ENCODE measurements at places on chromosomes 13 and 19.

DNA sequence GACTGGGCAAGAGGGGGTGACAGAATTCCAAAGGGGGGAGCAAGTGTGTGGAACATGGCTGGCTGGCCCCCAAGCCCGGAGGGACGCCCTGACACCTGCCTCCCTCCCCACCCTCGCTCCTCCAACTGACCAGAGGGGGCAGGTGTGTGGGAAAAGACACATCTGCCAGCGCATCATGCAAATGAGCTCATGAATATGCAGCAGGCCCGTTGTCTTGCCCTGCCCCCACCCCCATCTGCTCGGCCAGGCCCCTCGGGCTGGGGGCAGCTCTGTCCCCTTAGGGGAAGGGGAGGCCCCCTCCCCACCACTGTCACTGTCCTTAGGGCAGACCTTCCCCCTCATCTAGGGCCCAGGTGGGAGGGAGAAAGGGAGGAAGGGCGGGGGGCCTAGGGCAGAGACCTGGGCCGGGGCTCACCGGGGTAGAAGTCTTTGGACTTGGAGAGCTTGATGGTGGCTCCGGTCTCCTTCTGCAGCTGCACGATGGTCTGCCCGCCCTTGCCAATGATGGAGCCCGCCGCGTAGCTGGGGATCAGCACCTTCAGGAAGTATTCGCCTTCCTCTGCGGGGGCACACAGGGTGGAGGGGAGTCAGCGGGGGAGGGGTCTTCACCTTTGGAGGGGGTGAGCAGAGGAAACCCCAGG is 12.9 kb downstream of the NOVA2 start:
- no peak for DNase-seq

DNA sequence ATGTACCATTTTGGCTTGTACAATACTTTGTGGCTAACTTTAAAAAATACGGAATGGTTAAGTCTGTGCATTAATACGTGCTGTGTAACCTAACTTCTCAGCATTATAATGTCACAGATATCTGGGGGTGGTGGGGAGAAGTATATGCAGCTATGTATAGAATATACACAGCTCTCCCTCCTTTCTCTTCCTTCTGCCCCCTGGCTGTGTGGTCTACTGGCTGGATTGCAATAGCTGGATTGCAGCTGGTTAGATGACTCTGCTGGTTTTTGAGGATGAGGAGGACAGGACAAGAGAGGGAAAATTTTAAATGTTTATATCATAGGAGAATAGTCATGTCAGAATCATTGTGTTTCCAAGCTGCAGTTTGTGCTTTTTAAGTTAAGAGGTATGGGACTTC is 9.7 kb downstream of the RNASEH2B start:
- no peak for DNase-seq

DNA sequence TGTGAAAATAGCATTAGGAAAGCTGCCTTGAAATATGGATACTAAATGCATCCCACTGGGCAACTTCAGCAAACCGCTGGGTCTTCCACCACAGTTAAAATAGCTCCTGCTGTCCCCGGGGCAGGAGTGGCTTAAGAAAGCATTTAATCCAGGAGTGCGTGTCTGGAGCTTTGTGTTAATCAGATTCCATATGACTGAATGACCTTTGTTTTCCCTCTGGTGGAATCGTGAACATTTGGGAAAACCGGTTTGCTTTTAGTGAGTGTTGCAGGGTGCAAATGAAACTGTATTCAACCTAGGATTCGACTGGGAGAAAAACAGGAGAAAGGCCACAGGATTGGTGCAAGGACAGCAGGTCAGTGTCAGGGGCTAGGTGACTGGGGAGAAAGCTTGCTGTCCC is 237.6 kb upstream of the MAB21L1 start:
- no peak for DNase-seq

DNA sequence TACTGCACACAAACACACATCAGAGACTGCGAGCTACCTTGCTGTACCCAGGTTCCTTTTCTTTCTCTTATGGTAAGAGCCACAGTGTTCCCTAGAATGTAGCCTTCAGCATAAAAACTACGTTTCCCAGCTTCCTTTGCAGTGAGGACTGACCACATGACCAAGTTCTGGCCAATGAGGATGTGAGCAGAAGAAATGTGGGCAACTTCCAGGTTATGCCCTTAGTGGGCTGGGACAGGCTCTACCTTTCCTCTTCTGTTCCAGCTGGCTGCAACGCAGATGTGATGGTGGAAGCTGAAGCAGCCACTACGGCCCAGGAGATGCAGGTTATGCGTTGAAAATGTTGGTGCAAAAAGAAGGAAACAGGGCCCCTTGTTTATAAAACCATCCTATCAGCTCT is 27.5 kb downstream of the VRK3 start:
- DNase-seq = no peak

DNA sequence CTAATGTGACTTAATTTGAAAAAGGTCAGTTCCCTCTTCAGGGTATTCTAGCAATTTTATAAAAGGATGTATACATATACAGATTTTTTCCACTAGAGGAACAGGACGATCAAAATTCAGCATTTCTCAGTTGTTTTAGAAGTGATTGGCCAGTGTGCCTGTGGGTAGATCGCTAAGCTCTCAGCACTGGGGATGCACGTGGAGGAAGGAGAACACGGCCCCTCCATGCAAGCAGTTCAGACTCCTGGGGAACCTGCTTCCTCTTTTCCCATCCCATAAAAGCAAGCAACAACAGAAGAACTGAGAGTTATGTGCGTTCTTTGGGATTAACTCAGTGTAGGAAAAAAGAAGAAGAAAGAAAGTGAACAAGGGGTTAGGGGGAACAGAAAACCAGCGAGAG is 328.8 kb downstream of the FOXO1 start:
- no peak for DNase-seq

GRCh38 chr13:84481958-84482357 is 599.7 kb upstream of the SLITRK1 start:
- DNase-seq = no peak

GRCh38 chr19:49441960-49442350 is 628 bp upstream of the SLC17A7 start:
- DNase-seq = no peak

DNA sequence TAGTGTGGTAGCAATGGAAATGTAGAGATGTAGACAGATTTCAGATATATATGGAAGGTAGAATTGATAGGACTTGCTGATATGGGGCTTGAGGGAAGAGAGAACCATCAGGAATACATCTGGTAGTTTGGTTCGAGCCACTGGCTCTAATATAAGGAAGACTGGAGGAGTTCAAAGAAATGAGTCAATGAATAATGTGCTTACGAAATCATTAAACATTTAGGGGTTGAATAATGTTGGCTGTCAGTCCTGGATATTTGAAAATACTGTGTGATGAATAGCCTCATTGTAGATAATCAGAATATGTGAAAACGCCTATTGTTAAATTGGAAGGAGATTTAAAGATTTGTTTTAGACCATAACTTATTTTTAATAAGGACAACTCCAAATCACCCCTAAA is 21.6 kb downstream of the SGCG start:
- DNase-seq = no peak

DNA sequence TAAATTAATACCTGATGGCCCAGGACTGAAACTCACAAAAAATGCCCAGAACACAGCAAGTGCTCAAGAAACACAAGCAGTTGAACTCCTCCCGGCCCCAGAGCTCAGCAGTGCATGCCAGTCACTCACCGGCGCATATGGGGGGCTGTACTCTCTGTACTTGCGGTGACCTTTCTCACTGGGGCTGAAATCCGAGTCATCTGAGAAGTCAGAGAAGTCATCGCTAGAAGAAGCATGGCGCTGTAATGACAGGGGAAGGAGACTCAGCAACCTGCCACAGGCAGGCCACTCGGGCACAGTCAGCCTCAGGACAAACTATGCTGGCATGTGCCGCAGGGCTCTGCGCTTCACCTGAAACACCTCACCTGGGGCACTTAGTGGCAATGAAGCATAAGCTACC is 19.7 kb downstream of the ZC3H4 start:
- DNase-seq = no peak

DNA sequence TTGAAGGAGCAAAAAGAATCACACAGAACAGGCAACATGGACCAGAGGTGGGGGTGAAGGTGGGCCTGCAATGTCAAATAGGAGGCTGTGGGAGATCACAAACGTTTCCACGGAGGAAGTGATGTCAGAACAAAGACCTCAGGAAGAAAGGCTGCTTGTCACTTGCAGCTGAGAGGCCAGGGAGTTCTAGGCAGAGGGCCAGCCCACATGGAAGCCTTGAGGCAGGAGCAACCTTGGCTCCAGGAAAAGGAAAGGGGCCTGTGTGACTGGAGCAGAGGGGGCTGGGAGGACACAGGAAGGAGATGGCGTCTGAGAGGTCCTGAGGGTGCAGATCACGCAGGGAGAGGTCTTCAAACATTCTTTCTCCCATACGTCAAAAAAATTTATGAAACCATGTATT is 16.3 kb downstream of the ZNF160 start:
- no peak for DNase-seq

GRCh38 chr19:51548891-51549305 is 17.4 kb upstream of the SIGLEC6 start:
- no peak for DNase-seq

DNA sequence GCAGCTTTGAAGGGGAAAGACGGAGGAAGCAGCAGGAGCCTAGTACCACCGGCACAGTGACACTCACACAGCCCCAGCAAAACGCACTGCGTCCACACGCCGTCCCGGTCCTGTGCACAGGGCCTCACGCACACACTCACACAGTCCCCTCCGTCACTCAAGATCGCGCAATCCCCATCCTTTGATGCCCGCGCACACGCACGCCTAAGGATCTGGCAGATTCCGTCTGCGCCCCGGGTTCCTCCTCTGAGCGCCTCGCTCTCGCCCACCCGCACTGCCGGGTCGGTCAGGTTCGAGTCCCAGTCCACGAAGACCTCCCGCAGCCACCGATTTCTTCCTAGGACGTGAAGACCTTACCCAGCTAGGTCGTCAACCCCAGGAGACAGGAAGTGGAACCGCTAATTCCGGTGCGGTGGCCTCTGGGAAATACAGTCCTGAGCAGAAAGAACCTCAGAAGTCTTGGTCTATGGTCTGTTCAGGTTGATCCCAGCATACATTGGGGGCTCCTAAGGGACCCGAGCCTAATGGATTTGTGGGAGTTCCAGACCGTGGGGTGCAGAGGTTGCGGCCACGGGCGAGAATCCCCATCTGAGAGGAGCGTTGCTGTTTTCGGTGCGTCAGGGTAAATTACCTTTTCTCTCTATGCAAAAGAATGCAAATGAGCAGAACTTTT is at the start of gene ZNF780B:
TSS of gene ZNF780B (minus strand) at position 400 of the 673 bp plus-strand sequence. CDS start 5,899 bp downstream, outside the sequence.
- no peak for DNase-seq

GRCh38 chr13:112545856-112546255 is 42.1 kb downstream of the TUBGCP3 start:
- no peak for DNase-seq

- DNase-seq = no peak
These were observed 25.3 kb upstream of the EIF3G start for GRCh38 chr19:10145031-10145430.

DNA sequence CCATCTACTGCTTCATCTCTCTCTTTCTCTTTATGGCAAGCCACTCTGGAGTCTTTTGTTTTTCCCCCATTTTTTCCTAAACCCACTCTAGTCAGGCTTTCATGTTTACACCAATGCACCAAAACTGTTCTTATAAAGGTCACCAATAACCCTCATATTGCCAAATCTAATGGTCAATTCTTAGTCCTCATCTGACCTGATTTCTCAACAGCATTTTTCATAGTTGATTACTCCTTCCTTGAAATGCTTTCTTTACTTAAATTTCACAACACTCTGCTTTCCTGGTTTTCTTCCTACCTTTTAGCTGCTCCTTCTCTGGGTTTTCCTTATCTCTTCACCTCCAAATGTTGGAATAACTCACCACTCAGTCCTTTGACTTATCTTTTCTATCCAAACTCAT is 47.9 kb downstream of the MICU2 start:
- DNase-seq = no peak

- DNase-seq = no peak
These were observed 362.0 kb downstream of the FGF9 start for GRCh38 chr13:22032905-22033304.

DNA sequence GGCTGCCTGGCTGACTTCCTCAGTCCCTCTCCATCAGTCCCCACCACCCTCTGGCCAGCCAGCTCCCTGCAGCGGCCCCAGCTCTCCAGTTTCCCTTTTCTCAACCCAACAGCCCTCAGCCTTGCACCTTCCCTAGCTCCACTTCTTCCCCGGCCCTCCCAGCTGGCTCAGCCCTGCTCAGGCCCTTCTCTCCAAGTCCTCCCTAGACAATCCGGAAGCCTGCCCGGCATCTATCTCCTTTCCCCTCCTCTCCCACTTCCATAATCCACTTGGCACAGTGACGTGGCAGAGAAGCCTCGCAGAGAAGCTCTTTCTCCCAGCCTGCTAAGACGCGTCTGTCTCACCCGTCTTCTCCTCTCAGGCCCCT is 1.1 kb downstream of the UBXN6 start:
- DNase-seq = no peak

DNA sequence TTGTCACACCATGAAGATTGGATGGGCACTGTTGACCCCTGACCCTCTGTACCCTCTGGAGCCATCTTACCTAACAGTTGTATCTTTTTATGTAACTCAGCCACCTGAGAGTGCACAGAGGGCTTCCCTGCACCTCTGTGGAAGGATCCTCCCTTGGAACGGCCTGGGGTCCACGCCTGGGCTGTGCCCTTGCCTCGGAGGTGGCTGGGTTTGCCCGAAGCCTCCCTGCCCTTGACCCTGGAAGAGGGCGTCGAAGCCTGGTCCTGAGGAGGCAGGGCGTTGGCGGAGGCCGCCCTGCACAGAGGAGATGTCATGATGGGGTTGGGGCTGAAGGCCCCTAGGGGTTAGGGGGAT is 241 bp downstream of the ODAD3 start:
- DNase-seq = no peak

GRCh38 chr19:52532480-52532879 is 5.0 kb downstream of the ZNF808 start:
- no peak for DNase-seq

DNA sequence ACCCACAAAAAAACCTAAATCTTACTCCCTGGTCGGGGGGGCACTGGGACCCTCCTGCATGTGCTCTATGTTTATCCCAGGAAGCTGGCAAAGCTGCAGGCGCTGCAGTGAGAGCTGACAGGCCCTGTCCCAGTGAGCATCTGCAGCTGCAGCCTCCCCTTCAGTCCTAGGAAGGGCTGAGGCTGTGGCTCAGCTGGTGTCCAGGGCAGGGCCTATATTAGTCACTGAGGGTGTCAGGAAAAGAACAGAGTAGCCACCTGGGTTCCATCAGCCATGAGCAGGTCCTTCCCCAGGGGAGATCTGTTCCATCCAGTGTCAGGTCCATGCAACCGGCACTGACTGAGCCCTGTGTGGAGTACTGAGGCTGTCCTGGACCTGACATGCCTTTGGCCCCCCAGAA is 120.5 kb downstream of the TNFRSF19 start:
- DNase-seq = no peak

DNA sequence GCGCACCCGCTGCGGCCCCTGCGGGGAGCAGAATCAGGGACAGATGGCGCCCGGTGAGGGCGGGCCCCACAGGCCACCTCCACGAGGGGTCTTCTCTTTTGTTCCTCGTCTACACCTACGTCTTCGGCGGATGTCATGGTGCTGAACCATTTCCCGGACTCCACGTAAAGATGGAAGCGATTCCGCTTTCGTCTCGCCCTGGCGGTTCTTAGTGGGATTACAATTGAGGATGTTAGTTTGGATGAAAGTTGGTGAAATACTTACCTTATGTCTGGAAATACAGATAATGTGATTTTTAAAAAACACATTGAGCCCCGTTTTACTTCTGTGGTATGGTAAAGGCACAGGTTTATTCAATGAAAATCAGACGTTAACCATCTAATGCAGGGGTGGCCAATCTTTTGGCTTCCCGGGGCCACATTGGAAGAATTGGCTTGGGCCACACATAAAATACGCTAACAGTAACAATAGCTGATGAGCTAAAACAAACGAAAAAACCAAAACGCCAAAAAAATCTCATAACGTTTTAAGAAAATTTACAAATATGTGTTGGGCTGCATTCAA is 1.4 kb upstream of the ZMYM5 start:
- DNase-seq = no peak

All from cerebellar nuclear complex (tissue), 1 donor.